ENCODE measurements at places on chromosomes 1 and 21.

DNA sequence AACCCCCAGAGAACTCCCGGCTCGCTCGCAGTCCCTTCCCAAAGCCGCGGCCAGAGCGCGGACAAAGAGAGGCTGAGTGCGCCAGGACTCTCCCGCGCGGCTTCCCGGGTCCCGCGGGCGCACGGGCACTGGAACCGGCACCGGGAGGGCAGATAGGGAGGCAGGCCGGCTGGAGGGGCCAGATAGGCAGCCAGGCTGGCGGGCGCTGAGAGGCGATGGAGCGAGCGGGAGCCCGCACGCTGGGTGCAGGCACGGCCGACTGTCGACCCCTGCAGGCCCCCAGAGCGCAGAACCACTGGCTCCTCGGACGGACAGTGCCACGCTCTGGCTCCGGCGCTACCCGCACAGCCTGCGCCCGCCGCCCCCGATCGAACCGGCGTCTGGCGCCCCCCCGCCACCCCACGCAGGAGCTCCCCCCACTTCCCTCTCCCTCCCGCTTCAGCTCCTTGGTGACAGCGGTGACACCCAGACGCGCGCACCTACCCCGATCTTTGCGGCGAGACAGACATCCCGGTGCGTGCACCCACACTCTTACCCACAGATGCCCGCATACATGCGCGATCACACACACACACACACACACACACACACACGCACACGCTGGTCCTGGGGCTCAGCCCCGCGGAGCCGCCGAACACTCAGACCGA is 534 bp downstream of the SLC6A9 start:
- H3K4me1 ChIP-seq = peaks cover 33% of the 10 kb centered on the region
- DNase-seq = no peak
- H3K36me3 ChIP-seq = no peaks in the 10 kb centered on the region
- H3K27ac ChIP-seq = peak overlapping the region; percentile 89
- peak overlapping the region; percentile 69 for H3K4me3 ChIP-seq

GRCh38 chr1:180112091-180112490 is 42.6 kb upstream of the QSOX1 start:
- no peak for DNase-seq
- no peak overlapping the region for H3K4me3 ChIP-seq
- no peaks in the 10 kb centered on the region for H3K27me3 ChIP-seq
- H3K36me3 ChIP-seq = no peaks in the 10 kb centered on the region
- peak overlapping the region; percentile 31 for H3K27ac ChIP-seq
- peaks cover 13% of the 10 kb centered on the region for H3K4me1 ChIP-seq

DNA sequence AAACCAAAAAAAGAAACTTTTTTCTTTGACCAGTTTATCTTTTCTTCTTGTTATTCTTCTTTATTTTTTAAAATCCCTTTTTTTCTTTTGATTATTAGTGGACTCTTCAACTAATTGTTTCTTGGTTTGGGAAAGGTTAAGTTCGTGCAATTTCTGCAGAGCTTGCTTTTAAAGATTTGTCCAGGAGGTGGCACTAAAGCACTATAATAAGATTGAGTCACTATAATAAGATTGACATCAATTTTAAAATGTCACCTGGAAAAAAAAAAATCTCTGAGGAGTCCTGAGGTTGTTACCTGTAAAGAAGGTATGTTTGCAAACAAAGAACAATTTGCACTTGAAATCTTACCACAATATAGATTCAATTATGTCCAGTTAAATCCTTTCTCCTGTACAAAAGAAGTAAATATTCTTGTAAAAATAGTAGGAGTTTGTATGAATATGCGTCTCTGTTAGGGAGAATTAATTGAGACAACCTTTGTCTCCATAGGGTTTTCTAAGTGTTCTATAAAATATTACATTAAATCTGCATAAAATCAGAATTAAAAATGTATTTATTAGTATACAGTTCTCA is 166.7 kb downstream of the ADGRL4 start:
- H3K27ac ChIP-seq = no peak overlapping the region
- H3K4me3 ChIP-seq = no peak overlapping the region
- no peak for DNase-seq
- peaks cover 7% of the 10 kb centered on the region for H3K4me1 ChIP-seq
- no peaks in the 10 kb centered on the region for H3K36me3 ChIP-seq

GRCh38 chr1:60245324-60245723 is 171.8 kb upstream of the C1orf87 start:
- no peaks in the 10 kb centered on the region for H3K4me1 ChIP-seq
- H3K36me3 ChIP-seq = no peaks in the 10 kb centered on the region
- H3K27me3 ChIP-seq = no peaks in the 10 kb centered on the region
- no peak for DNase-seq
- no peak overlapping the region for H3K4me3 ChIP-seq

- no peaks in the 10 kb centered on the region for H3K36me3 ChIP-seq
- no peaks in the 10 kb centered on the region for H3K27me3 ChIP-seq
- peak overlapping the region; percentile 36 for H3K27ac ChIP-seq
- no peak for DNase-seq
- H3K4me1 ChIP-seq = peaks cover 25% of the 10 kb centered on the region
- H3K4me3 ChIP-seq = no peak overlapping the region
Observed at GRCh38 chr1:158145173-158145719, 35.4 kb upstream of the CD1D start.

- peaks cover 39% of the 10 kb centered on the region for H3K4me1 ChIP-seq
- peak within 1 kb of the TSS; percentile 98 for H3K4me3 ChIP-seq
- peak within 1 kb of the TSS; percentile 81 for H3K27ac ChIP-seq
- no peaks in the 10 kb centered on the region for H3K27me3 ChIP-seq
- no peaks in the 10 kb centered on the region for H3K36me3 ChIP-seq
Observed at GRCh38 chr1:33036526-33037503, at the start of gene AK2. Gene AK2 (minus strand): TSS chr1:33036883. CDS start chr1:33036828, 55 bp downstream.

Measured in vagina (tissue), 2 donors.